Aorta (tissue), 5 donors: ENCODE measurements at places on chromosomes 2 and 18.
A peak's percentile ranks its signal among the peaks of the same experiment; 100 is the strongest.

DNA sequence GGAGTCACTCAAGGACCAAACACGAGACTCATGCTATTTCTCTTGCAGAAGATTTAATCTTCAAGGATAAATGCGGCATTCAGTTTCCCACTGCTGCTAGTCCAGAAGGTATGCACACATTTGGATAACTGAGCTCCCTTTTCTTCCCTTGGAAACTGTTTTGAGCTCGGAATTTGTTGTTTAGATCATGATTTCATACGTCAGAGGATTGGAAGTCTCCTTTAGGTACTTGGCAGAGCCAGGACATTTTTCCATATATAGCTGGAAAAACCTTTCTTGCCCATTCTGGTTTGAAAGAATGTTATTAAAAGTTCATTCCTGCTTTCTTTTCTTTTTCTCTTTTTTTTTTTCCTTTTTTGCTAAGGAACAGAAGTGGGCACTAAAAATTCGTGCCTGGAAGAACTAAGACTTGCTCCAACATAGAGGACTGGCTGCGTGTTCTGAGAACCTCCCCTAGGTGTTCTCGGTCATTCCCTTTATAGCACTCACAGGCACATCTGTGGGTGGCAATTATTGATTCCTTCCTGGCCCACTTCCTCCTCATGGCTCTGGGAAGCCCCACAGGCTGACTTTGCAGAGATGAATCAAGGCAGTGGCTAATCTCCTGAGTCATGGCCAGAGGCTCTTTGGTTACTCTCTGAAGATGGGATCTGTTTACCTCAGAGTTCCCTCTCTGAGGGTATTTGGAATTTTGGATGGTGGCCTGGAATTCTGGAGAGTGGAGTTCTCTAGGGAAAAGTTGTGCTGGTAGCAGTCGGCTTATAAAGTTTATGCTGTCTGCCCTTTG, 104.8 kb downstream of the PLCL1 start:
- no peak for DNase-seq
- no peaks in the 10 kb centered on the region for H3K27me3 ChIP-seq
- no peak overlapping the region for H3K4me3 ChIP-seq
- peak overlapping the region; percentile 43 for H3K27ac ChIP-seq
- peaks cover 17% of the 10 kb centered on the region for H3K4me1 ChIP-seq

GRCh38 chr18:56803051-56803450, 151.9 kb downstream of the WDR7 start:
- no peak for DNase-seq
- H3K27ac ChIP-seq: no peak overlapping the region
- H3K36me3 ChIP-seq: no peaks in the 10 kb centered on the region

GRCh38 chr2:222431869-222432268, 7.5 kb downstream of the SGPP2 start:
- H3K27ac ChIP-seq: no peak overlapping the region
- no peak for DNase-seq
- no peaks in the 10 kb centered on the region for H3K36me3 ChIP-seq
- H3K27me3 ChIP-seq: no peaks in the 10 kb centered on the region
- H3K4me3 ChIP-seq: no peak overlapping the region

DNA sequence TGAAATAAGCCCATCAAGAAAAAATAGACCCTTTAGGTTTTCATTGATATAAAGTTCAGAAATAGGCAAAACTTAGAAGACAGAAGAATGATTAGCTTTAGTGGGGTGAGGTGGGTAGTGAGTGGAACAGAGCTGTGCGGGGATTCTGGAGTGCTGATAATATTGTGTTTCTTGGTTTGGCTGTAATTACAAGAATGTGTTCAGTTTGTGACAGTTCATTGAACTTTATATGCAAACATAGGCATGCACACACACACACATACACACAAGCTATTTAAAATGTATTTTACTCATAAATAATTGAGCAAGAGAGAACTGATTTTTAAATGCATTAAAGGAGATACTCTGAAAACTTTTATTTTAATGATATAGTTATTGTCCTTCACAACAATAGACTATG, 17.1 kb downstream of the ARHGAP15 start:
- H3K36me3 ChIP-seq: no peaks in the 10 kb centered on the region
- DNase-seq: no peak
- H3K27ac ChIP-seq: no peak overlapping the region
- peaks cover 2% of the 10 kb centered on the region for H3K27me3 ChIP-seq
- no peaks in the 10 kb centered on the region for H3K4me1 ChIP-seq

- peaks cover 1% of the 10 kb centered on the region for H3K4me1 ChIP-seq
- peaks cover 5% of the 10 kb centered on the region for H3K36me3 ChIP-seq
- no peak for DNase-seq
- H3K27ac ChIP-seq: no peak overlapping the region
Observed at GRCh38 chr2:65326276-65326675, 98.6 kb downstream of the ACTR2 start.

GRCh38 chr2:159034713-159035112, 66.3 kb downstream of the TANC1 start:
- no peak overlapping the region for H3K4me3 ChIP-seq
- DNase-seq: no peak
- no peak overlapping the region for H3K27ac ChIP-seq
- H3K4me1 ChIP-seq: peaks cover 4% of the 10 kb centered on the region

DNA sequence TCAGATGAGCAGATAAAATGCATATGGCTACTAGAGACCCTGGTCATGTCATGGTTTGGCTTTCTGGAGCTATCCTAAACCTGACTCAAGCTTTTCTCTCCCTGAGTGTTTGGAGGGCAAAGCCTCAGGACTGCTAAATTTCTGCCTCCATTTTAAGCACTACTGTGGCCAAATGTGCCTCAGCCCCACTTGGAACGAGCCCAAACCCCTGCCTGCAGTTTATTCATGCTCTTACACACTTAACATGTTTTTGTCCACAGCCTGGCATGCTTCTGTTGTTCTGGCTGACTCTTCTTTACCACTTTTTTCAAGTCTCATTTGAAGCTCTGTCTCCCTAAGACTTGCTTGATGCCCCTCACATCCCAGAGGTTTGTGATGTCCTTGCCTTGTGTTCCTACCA, 24.7 kb downstream of the MGAT5 start:
- no peak overlapping the region for H3K27ac ChIP-seq
- H3K27me3 ChIP-seq: no peaks in the 10 kb centered on the region
- DNase-seq: no peak

- no peaks in the 10 kb centered on the region for H3K36me3 ChIP-seq
- H3K27me3 ChIP-seq: no peaks in the 10 kb centered on the region
- no peak for DNase-seq
- H3K27ac ChIP-seq: no peak overlapping the region
Observed at GRCh38 chr18:12256951-12257350, 2.8 kb downstream of the CIDEA start.

GRCh38 chr2:188765522-188766470, 208.4 kb upstream of the COL3A1 start:
- no peaks in the 10 kb centered on the region for H3K27me3 ChIP-seq
- H3K4me1 ChIP-seq: no peaks in the 10 kb centered on the region
- DNase-seq: no peak
- no peaks in the 10 kb centered on the region for H3K36me3 ChIP-seq

- no peaks in the 10 kb centered on the region for H3K36me3 ChIP-seq
- H3K27me3 ChIP-seq: no peaks in the 10 kb centered on the region
- H3K4me1 ChIP-seq: no peaks in the 10 kb centered on the region
- no peak overlapping the region for H3K4me3 ChIP-seq
Observed at GRCh38 chr2:174059884-174060244, 94.7 kb upstream of the SP3 start.

DNA sequence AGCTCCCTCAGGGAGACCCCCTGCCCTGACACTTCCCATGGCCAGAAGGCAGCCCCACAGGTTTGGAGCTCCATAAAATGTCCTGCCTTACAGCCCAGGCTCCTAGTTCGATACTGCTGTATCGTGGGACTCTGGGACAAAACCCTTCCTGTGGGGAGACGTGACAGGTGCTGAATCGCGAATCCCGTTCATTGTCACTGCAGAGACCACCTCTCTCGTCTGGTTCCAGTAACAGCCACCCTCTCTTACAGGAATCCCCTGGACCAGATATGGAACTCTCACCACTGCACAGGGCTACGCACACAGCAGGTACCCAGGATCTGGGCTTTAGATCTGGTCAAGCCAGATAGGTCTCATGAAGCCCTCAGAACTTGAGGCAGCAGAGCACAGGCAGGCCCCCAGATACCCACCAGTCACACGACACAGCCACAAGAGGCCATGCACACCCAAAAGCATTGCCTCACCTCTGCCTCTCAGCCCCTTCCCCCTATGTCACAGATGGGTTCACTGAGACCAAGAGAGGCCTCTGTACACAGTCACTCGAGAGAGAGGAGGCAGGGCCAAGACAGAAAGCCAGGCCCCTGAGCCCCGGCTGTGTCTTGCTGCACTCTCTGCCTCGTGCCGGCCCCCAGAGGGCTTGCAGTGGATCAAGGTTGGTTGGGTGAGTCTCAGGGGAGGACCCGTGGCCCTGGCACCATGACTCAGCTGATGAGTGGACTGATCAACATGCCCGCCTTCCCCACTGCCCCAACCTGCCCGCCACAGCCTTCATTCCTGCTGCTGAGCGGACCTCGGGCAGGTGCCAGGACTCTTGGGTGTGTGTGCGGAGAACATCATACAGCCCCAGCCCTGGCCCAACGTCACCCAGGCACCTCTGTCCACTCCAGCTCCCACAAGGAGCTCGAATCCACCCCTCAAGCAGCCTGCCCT, 7.6 kb downstream of the SDC1 start:
- DNase-seq: no peak
- H3K27me3 ChIP-seq: no peaks in the 10 kb centered on the region
- H3K36me3 ChIP-seq: no peaks in the 10 kb centered on the region
- no peak overlapping the region for H3K27ac ChIP-seq
- H3K4me3 ChIP-seq: no peak overlapping the region

GRCh38 chr2:64283006-64283570, 138.9 kb upstream of the PELI1 start:
- no peaks in the 10 kb centered on the region for H3K4me1 ChIP-seq
- no peak overlapping the region for H3K27ac ChIP-seq
- H3K27me3 ChIP-seq: no peaks in the 10 kb centered on the region
- no peaks in the 10 kb centered on the region for H3K36me3 ChIP-seq
